ENCODE measurements at places on chromosomes 1 and 21.
A peak's percentile ranks its signal among the peaks of the same experiment; 100 is the strongest.

- no peak for DNase-seq
These were observed 162.3 kb downstream of the VAV3 start for GRCh38 chr1:107802654-107803053.

DNA sequence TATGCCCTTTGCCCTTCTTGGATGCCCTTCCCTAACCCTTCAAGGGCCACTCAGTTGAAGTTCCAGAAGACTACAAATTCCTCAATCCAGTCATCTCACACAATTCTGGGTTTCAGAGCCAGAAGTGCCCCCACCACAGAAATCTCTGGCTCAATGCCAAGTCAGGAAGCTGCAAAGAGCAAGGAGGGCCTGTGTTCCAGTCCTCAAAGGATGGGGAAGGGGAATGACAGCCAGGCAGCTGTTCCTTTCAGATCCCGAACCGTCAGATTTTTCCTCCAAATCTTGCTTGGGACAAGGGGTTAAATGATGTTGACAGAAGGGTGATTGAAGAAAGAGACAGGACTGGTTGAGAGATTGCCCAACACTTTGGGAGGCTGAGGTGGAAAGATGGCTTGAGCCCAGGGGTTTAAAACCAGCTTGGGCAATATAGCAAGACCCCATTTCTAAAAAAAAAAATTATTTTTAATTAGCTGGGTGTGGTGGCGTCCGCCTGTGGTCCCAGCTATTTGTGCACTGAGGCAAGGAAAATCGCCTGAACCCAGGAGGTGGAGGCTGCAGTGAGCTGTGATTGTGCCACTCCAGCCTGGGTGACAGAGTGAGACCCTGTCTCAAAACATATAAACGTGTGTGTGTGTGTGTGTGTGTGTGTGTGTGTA, 716 bp upstream of the HPDL start:
- no peak for DNase-seq

GRCh38 chr1:41218152-41218551, 24.0 kb downstream of the SCMH1 start:
- no peak for DNase-seq

GRCh38 chr21:38787461-38788274, 18.1 kb upstream of the ETS2 start:
- DNase-seq, result peak; percentile 62

DNA sequence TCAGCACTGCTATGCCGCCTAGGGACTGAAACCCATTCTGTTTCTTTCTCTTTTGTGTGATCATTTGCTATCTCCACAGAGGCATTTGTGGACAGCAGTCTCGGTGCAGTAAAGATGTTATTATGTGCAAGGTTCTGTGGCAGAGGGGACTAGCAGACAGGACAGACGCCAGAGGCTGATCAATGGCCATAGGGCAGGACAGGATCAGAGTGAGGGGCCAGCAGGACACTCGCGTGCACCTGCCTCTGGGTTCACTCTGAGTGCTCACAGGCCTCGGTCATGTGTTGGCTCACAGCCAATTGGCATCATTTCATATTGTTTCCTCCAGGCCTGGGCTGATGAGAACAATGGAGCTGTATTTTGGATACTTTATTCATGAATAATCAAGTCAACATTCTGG, 212.6 kb downstream of the TGFB2 start:
- no peak for DNase-seq

DNA sequence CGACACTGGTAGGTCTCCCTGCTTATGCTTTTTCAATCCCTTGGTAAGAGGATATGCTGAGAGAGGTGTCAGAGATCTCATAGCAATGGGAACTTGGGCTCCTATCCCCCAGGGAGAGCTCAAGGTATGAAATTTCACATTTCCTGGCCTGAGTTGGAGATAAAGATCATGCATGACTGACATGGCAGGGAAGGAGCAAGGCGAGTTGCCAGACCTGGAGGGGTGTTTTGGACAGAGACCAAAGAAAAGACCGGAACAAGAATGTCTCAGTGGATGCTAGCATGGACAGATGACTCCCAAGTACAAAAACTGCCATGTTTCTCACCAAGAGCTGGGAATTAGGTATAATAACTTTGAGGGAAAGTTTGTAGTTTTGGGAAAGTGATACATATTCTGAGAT, 334.1 kb upstream of the B3GALT2 start:
- DNase-seq, result no peak

Measured in kidney (tissue), 22 donors.